ENCODE measurements at places on chromosomes 2 and 18.

DNA sequence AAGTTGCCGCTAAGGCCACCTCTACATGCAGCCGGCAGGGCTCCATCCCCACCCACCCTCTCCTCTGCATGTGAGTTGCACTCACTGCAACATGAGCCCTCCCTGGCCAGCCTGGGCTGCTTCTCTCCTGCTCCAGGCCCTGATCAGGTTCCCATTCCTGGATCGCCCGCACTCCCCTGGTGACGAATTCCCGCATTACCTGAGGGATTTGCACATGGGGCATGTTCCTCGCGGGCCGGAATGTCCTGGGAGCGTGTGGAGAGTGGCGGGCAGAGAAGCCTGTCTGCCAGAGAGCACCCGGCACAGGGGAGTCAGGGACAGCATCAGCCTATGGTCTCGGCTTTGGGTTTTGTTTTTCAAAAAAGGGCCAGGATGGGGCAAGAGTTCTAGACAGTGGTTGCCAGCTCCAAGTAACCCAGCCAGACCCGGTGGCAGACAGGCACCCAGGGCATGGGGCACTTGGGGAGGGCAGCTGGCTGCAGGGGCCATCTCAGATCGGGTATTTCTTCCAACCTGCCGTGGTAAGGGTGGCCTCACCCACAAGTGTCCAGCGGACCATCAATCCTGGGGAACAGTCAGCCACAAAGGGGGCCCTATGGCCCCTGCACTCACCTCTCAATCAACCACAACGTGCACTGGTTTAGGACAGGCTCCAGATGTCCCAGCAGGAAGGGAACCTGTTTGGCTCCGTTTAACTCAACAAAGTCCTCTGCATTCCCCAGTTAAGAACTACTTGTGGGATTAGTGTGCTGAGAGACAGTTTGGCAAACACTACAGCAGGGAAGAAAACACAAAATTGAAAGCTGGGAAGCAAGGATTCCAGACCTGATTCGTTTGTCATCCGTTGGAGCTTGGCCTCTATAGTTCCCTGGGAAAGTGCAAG, 187.7 kb downstream of the SMAD7 start:
- no peak for DNase-seq

- DNase-seq, result no peak
Measured at GRCh38 chr18:27728659-27729058, 448.3 kb downstream of the CDH2 start.

- no peak for DNase-seq
Measured at GRCh38 chr2:127525691-127526131, 578 bp downstream of the IWS1 start.

GRCh38 chr2:209986415-209986814, 16.0 kb upstream of the RPE start:
- DNase-seq, result no peak

GRCh38 chr18:73110307-73110706, 242.5 kb upstream of the NETO1 start:
- no peak for DNase-seq

- no peak for DNase-seq
Measured at GRCh38 chr2:227134591-227134990, 29.4 kb downstream of the COL4A4 start.

DNA sequence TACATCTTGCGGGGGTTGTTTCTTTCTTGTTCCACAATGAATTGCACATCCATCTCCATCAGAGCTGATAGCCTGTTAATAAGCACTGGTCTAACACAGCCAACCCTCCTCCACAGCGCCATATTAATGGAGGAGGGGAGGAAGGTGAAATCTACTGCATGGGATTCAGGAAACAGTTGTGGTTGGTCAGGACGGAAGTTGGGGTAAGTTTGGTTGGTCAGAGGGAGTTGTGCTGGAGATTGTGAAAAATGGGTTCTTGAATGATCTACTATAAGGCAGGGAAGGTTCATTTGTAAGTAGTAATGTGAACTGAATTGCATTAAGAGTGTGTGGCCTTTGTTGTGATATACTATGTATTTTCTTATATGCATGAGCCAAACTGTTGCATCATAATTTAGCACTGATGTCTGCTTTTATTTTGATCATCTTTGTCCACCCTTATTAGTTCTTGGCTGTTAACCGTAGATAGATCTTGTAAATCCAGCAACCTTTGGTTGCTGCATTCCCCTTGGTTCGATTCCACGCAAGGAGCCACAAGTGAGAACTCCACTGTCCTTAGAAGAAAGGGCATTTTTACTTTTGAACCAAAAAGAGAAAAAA, 150.6 kb upstream of the MAPRE2 start:
- DNase-seq, result no peak

- DNase-seq, result no peak
Measured at GRCh38 chr18:61608316-61608715, 275.1 kb downstream of the CDH20 start.

DNA sequence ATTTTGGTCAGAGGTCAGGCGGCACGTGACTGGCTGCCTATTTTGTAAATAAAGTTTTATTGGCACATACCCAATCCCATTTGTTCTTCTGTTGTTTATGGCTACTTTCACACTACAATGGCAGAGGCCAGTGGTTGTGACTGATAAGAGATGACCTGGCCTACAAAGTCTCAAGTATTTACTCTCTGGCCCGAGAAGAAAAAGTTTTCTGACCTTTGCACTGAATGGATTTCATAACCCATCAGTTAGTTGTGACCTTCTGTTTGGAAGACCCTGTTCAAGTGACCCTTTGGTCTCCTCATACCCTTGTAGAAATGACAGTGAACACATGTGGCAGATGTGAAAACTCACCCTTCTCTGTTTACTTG, 121.4 kb upstream of the MGAT5 start:
- DNase-seq, result no peak

DNA sequence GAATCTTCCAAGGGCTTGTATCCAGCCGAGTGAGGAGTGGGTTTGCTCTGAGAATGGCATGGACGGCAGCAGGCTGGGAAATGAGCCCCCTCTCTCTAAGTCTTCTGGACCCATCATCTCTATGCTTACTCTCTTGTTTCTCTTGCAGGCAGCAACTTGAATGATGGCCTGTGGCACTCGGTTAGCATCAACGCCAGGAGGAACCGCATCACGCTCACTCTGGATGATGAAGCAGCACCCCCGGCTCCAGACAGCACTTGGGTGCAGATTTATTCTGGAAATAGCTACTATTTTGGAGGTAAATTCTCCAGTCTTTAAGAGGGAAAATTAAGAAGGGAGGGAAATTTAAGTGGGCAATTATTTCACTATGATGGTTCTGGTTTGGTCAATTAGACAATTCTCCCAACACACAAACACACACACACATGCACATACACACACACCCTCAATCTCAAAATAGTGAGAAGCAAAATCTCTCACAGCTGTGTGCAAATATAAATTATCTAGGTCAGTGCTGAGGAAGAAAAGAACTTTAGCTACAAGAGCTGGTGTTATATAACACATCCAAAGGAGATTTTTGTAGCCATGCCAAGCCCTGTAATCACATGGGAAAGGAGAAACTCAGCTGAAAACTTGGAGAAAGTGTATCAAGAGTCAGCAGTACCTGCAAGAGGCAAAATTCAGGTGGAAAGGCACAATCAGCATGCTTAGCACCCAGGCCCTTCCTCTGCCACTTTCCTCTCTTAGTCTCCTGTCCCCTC, 499.2 kb downstream of the CNTNAP5 start:
- no peak for DNase-seq

- DNase-seq, result no peak
Measured at GRCh38 chr2:160932960-160933359, 227.3 kb upstream of the TANK start.

DNA sequence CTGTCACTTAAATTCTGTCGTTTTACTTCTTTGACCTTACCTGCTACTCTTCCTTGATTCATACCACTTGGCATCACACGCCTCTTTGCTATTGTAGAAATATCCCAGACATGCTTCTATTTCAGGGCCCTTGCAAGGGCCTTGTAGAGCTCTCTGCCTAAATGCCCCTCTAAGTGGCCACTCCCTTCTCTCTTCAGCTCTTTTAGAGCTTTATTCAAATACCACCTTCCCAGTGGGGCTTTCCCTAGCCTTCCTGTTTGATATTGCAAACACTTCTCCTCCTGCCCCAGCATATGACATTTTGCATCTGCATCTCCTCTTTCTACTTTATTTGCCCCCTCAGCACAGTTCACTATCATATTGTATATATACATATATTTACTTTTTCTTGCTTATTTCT, 54.0 kb downstream of the PELI1 start:
- DNase-seq, result no peak

DNA sequence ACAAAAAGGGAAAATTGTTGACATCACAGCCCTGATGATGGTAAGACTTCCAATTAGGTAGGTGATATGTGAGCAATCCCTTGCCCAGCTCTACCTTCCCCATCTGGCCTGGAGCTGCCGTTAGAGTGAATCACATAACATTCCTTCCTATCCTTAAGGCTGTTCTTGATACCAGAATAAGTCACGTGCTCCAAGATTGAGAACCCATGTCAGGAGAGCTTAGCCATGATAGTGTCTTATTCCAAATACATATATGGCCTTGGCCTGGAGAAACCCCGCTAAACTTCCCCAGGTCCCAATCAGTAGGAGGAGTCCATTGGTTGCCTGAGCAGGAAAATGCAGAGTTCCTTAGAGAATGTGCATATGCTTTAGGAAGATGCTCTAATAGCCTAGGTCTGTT, 70.0 kb upstream of the ACVR2A start:
- DNase-seq, result no peak

- DNase-seq, result no peak
Measured at GRCh38 chr2:128970332-128971116, 651.9 kb upstream of the HS6ST1 start.

- no peak for DNase-seq
Measured at GRCh38 chr2:281381-281780, 6.5 kb downstream of the ALKAL2 start.

DNA sequence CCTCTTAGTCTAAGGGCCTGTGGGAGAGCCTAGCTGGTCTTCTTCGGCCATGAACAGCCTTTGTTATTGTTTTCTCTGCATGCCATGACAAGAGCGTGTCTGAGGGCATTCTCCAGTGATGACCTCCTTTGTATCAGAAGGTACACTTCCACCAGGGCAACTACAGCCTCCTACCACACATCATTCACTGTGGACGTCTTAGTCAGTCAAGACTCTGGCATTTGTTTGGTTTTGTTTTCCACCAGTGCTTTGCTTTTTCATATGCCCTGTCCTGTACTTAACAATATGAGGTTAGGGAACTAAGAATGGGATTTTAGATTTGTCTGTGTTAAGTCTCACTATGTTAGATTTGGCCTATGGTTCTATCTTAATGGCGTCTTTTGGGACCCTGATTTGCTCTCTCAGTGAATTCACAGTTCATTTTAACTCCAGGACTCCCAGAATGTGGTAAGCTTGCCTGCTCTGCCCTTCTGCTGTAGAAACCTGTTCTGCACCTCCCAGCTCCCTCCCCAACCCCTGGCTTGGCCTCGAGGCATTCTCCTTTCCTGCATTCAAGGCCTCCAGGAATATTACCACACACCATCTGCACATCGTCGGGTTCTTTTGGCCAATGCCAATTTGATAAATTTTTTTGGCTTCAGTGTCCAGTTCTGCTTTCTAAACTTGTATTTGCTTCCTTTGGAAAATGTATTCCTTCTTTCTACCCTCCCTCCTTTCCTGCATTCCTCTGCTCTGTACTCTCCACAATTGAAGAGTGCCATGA, 42.8 kb upstream of the IL1R1 start:
- no peak for DNase-seq

DNA sequence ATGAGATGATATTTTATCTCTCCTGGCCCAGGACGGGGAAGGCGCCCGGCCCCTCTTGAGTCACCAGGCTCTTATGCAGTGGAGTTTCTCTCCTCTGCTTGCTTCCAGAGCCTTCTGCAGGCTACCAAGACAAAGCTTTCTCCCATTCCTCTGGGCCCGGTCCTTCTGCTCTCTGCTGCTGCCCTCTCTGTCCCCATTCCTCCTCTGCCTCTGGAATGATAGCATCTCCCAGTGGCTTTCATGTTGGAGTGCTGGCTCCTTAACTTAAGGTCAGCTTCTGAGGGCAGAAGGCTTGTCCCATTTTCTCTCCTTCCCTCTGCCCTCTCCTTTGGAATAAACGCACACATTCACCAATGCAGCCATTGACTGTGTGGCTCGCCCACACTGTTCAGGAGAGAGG, 86.2 kb downstream of the SDC1 start:
- DNase-seq, result no peak

DNA sequence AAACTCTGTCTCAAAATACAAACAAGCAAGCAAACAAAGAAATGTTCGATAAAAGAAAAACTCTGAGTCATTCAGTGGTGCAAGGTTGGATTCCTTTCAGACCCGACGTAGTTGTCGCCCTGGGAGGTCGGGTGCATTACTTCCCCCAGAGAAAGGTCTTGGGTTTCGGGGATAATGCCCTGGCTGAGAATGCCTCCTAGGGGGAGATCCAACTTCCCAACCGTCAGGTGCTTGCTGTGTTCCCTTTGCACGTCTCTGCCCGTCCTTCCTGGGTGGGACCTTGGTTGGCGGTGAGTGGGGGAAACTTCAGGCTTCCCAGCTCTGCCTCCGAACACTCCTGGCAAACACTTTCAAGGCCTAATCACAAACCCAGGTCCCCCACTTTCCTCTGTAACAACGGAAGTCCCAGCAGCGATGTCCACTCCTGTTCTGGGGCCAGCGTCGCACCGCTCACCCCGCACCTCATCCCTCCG, 609 bp downstream of the TPGS2 start:
- no peak for DNase-seq

GRCh38 chr18:58511897-58512581, 116.9 kb downstream of the ALPK2 start:
- DNase-seq, result no peak

DNA sequence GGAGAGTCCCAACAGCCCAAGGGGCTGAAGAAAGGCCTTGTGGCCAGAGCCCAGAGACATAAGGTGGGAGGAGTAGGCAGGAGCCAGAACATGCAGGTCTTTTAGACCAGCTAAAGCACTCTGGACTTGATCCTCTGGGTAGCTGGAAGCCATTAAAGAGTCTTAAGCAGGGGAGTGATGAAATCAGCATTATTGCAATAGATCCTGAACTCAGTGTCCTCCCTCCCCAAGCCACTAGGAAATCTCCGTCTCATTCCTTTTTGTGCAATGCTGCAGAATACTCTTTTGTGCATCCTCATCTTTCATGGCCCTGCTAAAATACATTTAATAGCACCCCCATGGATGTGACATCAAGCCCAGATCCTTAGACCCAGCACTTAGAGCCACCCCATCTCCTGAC, 58.6 kb upstream of the ZCCHC2 start:
- no peak for DNase-seq

DNA sequence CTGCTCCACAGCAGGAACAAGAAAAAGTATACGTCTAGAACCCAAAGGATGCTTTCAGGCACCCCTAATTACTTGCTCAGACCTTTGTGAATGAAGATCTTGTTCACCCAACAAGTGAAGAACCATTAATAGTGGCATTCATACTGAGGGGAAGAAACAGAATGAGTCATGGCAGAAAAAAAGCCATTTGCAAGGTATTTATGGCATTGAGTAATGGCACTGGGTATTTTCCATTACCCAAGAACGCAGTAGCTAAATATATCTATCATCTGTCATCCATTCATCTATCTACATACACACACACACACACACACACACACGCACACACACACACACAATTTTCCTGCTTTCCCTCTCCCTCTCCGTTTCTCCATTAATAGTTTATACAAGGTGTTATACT, 56.4 kb upstream of the XIRP2 start:
- DNase-seq, result no peak

- DNase-seq, result no peak
Measured at GRCh38 chr2:188024811-188025210, 266.9 kb upstream of the GULP1 start.
